ENCODE measurements at places on chromosomes 1 and 21. TPM values are rescaled to one million over a fixed set of nuclear protein-coding genes. Genes with fewer than 3 reads are reported as not detected.

Gene C1orf210
- total RNA-seq, result not detected

Gene RHCE
- total RNA-seq, result not detected

Gene CFHR5
- not detected for total RNA-seq

Gene PAPPA2
- 0.10 TPM for total RNA-seq

Gene IBA57
- total RNA-seq, result 7.5 TPM

Gene NBPF3
- 3.3 TPM for total RNA-seq

- H3K4me3 ChIP-seq, result no peak overlapping the region
- no peaks in the 10 kb centered on the region for H3K4me1 ChIP-seq
- no peaks in the 10 kb centered on the region for H3K27me3 ChIP-seq
- peaks cover under 1% of the 10 kb centered on the region for H3K36me3 ChIP-seq
- no peak overlapping the region for H3K27ac ChIP-seq
- no peak for DNase-seq
Measured at GRCh38 chr1:247297263-247298123, 34.2 kb downstream of the ZNF496 start.

GRCh38 chr1:239209591-239209990 is 176.8 kb upstream of the CHRM3 start:
- H3K4me3 ChIP-seq, result no peak overlapping the region
- no peaks in the 10 kb centered on the region for H3K36me3 ChIP-seq
- H3K27me3 ChIP-seq, result no peaks in the 10 kb centered on the region
- no peak for DNase-seq
- no peak overlapping the region for H3K27ac ChIP-seq

DNA sequence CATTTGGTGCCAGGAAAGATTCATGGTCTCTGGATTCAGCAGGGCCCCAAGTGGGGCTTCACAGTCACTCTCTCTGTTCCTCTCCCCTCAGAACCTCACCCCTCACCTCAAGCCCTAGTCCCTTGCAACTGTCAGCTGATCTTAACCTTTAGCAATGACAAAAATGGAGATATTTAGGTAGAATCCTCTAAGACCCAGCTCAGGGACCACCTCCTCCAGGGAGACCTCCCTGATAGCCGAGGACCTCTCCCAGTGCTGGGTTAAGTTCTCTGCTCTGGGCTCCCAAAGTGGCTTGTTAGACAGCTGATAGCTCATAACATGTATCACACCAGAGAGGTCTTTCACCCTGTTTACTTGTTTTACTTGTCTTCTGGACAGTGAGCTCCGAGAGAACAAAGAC is 257.6 kb upstream of the KIAA0040 start:
- H3K36me3 ChIP-seq, result no peaks in the 10 kb centered on the region
- no peak for DNase-seq
- peaks cover 2% of the 10 kb centered on the region for H3K27me3 ChIP-seq
- no peak overlapping the region for H3K4me3 ChIP-seq

DNA sequence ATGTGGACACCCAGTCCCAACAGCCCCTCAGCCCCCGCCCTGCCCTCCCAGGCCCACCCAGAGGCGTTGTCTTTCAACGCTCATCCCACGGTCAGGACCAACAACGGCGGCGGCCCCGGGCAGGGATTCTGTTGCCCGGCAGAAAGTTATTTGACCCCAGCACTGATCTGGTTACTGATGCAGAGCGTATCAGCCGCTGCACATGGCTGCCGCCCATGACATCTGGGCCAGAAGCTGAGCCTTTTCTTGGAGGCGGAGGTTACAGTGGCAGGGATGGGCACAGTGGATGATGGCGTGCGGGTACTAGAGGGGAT is 127.1 kb upstream of the ARHGEF16 start:
- no peak for DNase-seq
- peaks cover 2% of the 10 kb centered on the region for H3K27me3 ChIP-seq
- no peaks in the 10 kb centered on the region for H3K4me1 ChIP-seq
- H3K36me3 ChIP-seq, result no peaks in the 10 kb centered on the region

- no peak for DNase-seq
- H3K27ac ChIP-seq, result no peak overlapping the region
- H3K4me3 ChIP-seq, result no peak overlapping the region
Measured at GRCh38 chr1:243346016-243346415, 90.2 kb downstream of the SDCCAG8 start.

GRCh38 chr1:246760422-246761347 is 36.5 kb downstream of the SCCPDH start:
- no peak overlapping the region for H3K4me3 ChIP-seq
- no peak for DNase-seq
- H3K27me3 ChIP-seq, result no peaks in the 10 kb centered on the region
- peaks cover 9% of the 10 kb centered on the region for H3K36me3 ChIP-seq

GRCh38 chr1:10537082-10537766 is 62.5 kb downstream of the PEX14 start:
- H3K36me3 ChIP-seq, result peaks cover 13% of the 10 kb centered on the region
- no peaks in the 10 kb centered on the region for H3K27me3 ChIP-seq
- H3K4me3 ChIP-seq, result no peak overlapping the region
- no peak for DNase-seq
- peaks cover 19% of the 10 kb centered on the region for H3K4me1 ChIP-seq
- no peak overlapping the region for H3K27ac ChIP-seq

GRCh38 chr1:208159555-208160258 is 84.5 kb downstream of the PLXNA2 start:
- H3K27me3 ChIP-seq, result peaks cover 15% of the 10 kb centered on the region
- no peak for DNase-seq
- H3K4me1 ChIP-seq, result no peaks in the 10 kb centered on the region
- no peak overlapping the region for H3K4me3 ChIP-seq

DNA sequence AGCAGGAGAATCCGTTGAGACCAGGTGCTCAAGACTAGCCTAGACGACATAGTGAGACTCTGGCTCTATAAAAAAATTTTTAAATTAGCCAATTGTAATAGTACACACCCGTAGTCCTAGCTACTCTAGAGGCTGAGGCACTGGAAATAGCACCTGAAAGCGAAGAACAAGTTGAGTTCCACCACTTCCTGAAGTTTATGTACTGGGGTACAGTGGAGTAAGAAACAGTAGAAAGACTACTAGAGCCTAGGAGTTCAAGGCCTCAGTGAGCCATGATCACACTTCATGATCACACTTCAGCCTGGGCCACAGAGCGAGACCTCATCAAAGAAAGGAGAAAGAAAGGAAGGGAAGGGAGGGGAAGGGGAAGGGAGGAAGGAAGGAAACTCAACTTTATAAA is 19.8 kb downstream of the RSBN1 start:
- no peaks in the 10 kb centered on the region for H3K27me3 ChIP-seq
- DNase-seq, result no peak
- peak overlapping the region; percentile 61 for H3K27ac ChIP-seq
- H3K4me1 ChIP-seq, result peaks cover 44% of the 10 kb centered on the region
- no peak overlapping the region for H3K4me3 ChIP-seq

GRCh38 chr1:211920141-211920572 is 89.6 kb upstream of the LPGAT1 start:
- no peak overlapping the region for H3K4me3 ChIP-seq
- H3K27ac ChIP-seq, result no peak overlapping the region
- H3K36me3 ChIP-seq, result no peaks in the 10 kb centered on the region
- H3K27me3 ChIP-seq, result peaks cover 34% of the 10 kb centered on the region

GRCh38 chr1:230861489-230861888 is 6.8 kb downstream of the C1orf198 start:
- DNase-seq, result no peak
- H3K4me3 ChIP-seq, result no peak overlapping the region
- H3K4me1 ChIP-seq, result peaks cover 32% of the 10 kb centered on the region
- H3K27ac ChIP-seq, result no peak overlapping the region
- H3K27me3 ChIP-seq, result peaks cover 1% of the 10 kb centered on the region

GRCh38 chr21:27339902-27340301 is 373.0 kb upstream of the ADAMTS5 start:
- H3K27ac ChIP-seq, result no peak overlapping the region
- no peaks in the 10 kb centered on the region for H3K36me3 ChIP-seq
- H3K4me3 ChIP-seq, result no peak overlapping the region
- H3K4me1 ChIP-seq, result no peaks in the 10 kb centered on the region

DNA sequence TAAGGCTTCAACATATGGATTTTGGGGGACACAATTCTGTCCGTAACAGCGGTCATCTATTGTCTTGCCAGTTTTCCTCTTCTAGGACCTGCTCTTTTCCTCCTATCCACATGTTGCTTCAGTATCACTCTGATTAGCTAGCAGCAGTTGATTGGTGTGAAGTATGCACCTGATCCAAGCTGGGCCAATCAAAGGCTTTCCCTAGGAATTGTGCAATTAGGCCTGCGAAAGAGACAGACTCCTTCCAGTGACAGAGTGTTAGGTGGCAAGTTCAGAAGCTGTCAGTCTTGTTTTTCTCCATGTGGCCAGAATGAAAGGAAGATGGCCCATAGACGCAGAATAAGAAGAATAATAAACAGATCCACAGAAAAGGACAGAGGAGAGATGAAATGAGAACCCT is 34.1 kb upstream of the IL12RB2 start:
- H3K27me3 ChIP-seq, result no peaks in the 10 kb centered on the region
- H3K36me3 ChIP-seq, result peaks cover 49% of the 10 kb centered on the region
- peak overlapping the region; percentile 4 for H3K4me3 ChIP-seq
- H3K4me1 ChIP-seq, result peaks cover 70% of the 10 kb centered on the region
- H3K27ac ChIP-seq, result peak overlapping the region; percentile 82

- H3K4me3 ChIP-seq, result no peak overlapping the region
- no peaks in the 10 kb centered on the region for H3K4me1 ChIP-seq
- no peaks in the 10 kb centered on the region for H3K27me3 ChIP-seq
Measured at GRCh38 chr21:16863362-16863905, 649.4 kb upstream of the CXADR start.

DNA sequence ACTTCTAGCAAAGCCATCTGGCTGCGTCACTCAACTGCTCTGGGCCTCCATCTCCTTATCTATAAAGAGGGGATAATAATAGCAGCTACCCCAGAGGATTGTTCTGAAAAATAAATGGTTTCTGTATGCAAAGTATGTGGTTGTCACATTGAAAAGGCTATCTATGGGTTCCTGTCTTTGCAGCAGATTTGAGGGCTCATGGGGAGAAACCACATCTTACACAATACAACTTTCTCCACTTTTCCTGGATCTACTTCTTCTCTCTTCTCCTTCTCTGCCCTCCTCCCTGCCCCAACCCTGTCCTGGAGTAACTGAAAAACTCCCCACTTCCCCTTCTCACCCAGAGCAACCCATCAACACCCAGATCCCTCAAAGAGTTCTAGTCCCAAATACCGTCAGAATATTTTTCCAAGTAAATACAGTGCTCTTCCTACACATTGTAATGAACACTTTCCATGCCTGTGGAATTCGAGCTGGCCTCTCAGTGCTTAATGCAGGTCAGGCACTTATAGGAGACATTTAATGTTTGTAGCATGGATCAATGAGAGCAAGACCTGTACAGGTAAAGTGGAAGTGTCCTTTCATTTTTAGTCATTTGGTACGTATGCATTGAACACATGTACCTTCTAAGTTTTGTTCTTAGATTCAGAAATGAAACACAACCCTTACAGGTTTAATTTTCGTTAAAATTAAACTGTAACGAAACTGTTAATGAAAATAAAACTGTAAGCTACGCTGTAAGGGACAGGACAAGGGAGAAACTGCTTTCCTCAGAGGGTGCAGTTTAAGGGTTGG is 131.9 kb downstream of the AK5 start:
- H3K4me1 ChIP-seq, result peaks cover 12% of the 10 kb centered on the region
- H3K27ac ChIP-seq, result no peak overlapping the region
- H3K36me3 ChIP-seq, result no peaks in the 10 kb centered on the region
- peaks cover 6% of the 10 kb centered on the region for H3K27me3 ChIP-seq
- no peak overlapping the region for H3K4me3 ChIP-seq

- H3K27ac ChIP-seq, result no peak overlapping the region
- no peak for DNase-seq
- no peaks in the 10 kb centered on the region for H3K36me3 ChIP-seq
- no peaks in the 10 kb centered on the region for H3K27me3 ChIP-seq
- no peak overlapping the region for H3K4me3 ChIP-seq
Measured at GRCh38 chr1:2204415-2205190, 10.0 kb upstream of the FAAP20 start.

DNA sequence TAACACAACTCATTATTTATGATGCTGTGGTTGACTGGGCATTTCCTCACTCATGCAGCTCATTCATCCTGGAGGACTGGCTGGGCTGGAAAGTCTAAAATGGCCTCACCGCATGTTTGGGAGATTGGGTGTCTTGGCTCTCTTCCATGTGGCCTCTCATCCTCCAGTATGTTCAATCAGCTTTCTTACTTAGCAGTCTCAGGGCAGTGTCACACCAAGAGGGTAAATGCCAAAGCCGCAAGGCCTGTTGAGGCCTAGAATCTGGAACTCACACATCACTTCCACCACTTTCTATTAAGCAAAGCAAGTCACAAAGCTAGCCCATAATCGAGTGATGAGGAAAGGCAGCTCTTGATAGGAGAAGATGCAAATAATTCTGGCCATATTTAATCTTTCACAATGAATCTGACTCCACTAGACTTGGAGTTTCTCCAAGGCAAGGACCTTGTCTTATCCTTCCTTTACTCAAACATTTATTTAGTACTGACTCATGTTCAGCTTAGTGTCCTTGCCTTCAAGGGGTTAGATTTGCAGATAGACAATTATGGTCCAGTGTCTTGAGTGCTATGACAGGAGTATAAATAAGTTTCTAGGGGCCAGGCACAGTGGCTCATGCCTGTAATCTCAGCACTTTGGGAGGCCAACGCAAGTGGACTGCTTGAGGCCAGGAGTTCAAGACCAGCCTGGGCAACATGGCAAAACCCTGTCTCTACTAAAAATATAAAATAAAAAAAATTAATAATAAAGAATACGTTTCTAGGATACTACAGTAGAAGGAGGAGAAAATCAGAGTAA is 45.1 kb downstream of the TMEM53 start:
- H3K36me3 ChIP-seq, result peaks cover 11% of the 10 kb centered on the region
- DNase-seq, result no peak
- H3K4me1 ChIP-seq, result peaks cover 29% of the 10 kb centered on the region
- H3K4me3 ChIP-seq, result no peak overlapping the region
- no peak overlapping the region for H3K27ac ChIP-seq

DNA sequence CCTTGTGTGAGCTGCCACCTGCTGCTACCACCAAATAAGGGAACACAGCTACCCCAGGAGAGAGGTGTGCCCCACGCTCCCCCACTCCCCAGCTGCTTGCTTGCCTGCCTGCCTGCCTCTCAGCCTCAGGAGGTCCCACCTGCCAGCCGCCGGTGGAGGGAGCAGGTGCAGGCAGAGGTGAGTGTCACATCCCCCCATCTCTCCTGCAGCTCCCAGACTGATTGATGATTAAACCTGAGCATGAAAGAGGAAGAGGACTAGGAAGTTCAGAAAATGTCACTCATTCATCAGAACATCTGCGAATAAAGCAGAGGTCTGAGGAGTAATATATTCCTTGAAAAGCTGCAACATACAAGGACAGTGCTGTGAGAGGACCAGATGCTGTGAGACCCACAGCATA is 58.6 kb upstream of the HIVEP3 start:
- no peak overlapping the region for H3K27ac ChIP-seq
- no peaks in the 10 kb centered on the region for H3K27me3 ChIP-seq
- peaks cover 4% of the 10 kb centered on the region for H3K36me3 ChIP-seq
- no peak overlapping the region for H3K4me3 ChIP-seq
- no peak for DNase-seq

All from activated T-helper 1 cell treated with anti-CD3 and anti-CD28 coated beads, Interleukin-12 subunit alpha, Interleukin-12 subunit beta, Interleukin-2, Interleukin-4 antibody, amounts not matched to agents 30 ng/mL and 10 ng/mL and 1 ng/mL, durations not matched to agents 14 hours and 24 hours and 36 hours (primary cell).